GM12865 (cell line): ENCODE measurements at places on chromosomes 6 and 20.

GRCh38 chr6:89291256-89291819, 23.8 kb downstream of the GABRR2 start:
- peak; percentile 43 for DNase-seq

DNA sequence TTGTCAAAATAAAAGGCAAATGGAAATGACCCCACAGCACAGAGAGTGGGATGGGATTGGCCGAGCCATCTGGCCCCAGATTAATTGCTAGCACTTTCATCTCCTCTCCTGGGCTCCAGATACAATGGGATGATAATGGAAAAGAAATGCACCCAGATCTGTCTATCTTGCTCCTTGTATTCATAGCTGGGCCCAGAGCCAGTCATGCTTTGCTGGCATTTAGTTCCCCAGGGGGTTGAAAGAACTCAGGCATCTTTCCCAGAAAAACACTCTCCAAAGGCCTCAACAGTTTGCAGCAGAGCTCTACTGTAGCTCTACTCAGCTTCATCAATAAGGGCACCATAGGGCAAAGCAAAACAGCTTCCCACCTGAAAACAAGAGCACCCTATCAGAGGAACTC, 116.0 kb upstream of the FOXA2 start:
- DNase-seq = no peak

- DNase-seq = no peak
Measured at GRCh38 chr6:42727627-42728026, 5.2 kb upstream of the PRPH2 start.

DNA sequence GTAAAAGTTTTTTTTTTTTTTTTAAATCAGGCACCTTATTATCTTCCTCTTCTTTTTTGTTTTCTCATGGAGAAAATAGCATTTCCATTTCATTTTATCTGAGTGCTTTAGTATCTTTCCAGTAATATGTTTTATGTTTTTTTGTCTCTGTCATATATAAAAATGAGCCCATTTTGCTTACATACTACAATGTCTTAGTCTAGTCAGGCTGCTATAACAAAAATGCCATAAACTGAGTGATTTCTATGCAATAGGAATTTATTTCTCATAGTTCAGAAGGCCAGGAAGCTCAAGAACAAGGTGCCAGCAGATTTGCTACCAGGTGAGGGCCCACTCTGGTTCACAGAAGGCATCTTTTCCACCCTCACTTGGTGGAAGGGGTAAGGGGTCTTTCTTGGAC, 35.7 kb upstream of the AIG1 start:
- DNase-seq = no peak

GRCh38 chr6:34247481-34248197, 1.2 kb downstream of the SMIM29 start:
- no peak for DNase-seq

GRCh38 chr20:38141889-38142494, 23.1 kb downstream of the TGM2 start:
- no peak for DNase-seq

- DNase-seq = no peak
Measured at GRCh38 chr6:43953256-43953655, 174.0 kb downstream of the MRPL14 start.

- no peak for DNase-seq
Measured at GRCh38 chr20:46178891-46179290, 60.8 kb downstream of the CD40 start.

GRCh38 chr6:111700135-111700690, 94.5 kb upstream of the TRAF3IP2 start:
- DNase-seq = no peak

GRCh38 chr6:153059311-153059710, 56.8 kb upstream of the MTRF1L start:
- DNase-seq = no peak
